NCI-H2107 (cell line): ENCODE measurements at places on chromosomes 4 and X.

DNA sequence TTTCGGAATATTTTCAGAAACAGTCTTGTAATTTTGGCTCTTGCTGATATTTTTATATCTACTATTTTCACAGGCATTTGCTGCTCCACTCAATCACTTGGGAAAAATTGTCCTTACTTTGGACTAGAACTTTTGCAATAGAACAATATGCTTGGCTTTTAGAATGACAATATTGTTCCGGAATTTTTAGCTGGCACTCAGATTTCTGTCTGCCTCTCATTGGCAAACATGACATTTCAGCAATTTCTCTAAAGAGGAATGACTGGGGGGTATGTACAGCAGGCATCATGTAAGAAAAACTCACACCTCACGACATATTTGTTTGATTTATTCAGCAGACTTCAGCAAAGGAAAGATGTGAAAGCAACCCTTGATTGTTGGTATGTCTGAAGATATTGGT lies 243.6 kb upstream of the GPRIN3 start:
- no peak for DNase-seq

DNA sequence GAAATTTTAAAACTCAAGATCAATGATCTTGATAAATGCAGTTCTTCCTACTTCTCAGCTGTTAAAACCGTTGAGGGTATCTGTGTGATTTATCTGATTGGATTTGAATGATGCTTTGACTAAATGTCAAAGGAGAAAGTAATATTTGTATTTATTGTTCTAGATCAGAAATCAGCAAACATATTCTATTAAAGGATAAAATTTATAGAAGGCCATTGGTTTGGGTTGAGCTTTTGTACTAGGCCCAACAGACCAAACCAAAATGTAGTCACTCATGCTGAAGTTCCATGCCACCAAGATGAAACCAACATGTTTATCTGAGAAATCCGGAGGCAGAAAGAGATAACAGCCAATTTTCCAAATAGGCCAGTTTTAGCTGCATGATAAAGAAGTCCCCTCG lies 64.5 kb upstream of the BMP2K start:
- no peak for DNase-seq

GRCh38 chrX:95318882-95319281 lies 1365.8 kb upstream of the DIAPH2 start:
- DNase-seq: no peak

GRCh38 chr4:87949961-87950360 lies 25.6 kb upstream of the SPP1 start:
- DNase-seq: no peak

DNA sequence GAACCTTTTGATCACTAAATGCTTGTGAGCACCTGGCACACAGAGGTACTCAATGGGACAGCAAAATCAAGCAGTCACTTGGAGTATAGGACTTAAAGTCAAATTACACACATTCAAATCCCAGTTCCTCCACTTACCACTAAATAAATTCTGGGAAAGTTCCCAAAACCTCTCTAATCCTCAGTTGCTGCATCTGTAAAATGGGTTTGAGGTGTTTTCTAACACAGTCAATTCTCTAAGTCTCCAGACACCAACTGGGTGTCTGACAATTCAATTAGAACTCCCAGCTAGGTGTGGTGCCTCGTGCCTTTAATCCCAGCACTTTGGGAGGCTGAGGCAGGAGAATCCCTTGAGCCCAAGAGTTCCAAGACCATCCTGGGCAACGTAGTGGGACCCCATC lies 19.0 kb downstream of the QDPR start:
- DNase-seq: no peak

GRCh38 chr4:174397366-174398155 lies 113.8 kb downstream of the CEP44 start:
- no peak for DNase-seq

GRCh38 chr4:188329521-188329920 lies 190.3 kb downstream of the TRIML1 start:
- no peak for DNase-seq

DNA sequence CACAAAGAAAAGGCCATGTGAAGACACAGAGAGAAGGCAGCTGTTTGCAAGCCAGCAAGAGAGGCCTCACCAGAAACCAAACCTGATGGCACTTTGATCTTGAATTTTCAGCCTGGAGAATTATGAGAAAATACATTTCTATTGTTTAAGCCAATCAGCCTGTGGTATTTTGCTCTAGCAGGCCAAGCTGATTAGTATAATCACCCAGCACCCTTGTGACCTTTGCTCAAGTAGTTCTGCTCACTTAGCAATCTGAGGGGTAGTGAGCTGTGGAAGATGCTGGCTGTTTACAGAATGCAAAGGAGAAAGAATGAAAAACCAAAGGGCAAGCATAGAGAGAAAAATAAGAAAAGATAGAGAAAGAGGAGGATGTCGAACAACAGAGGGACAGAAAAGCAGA lies 396.4 kb upstream of the BOD1L1 start:
- DNase-seq: no peak

DNA sequence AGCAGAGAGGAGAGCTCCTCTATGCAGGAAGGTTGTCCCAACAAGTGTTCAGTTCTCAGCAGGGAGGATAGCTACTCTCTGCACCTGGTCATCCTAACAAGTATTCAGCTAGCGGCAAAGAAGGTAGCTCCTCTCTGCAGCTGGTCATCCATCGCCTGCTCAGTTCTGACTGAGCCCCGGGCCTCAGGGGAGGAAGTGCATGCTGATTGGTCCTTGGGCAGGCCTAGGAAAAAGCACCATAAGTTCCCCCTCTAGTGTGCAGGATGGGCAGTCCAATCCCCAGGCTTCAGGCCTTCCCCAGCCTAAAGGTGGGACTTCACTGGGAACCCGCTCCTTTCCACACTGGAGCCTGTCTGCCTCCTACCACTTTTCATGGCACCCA lies 4.4 kb upstream of the FBXW7 start:
- DNase-seq: no peak

- no peak for DNase-seq
Measured at GRCh38 chr4:4749137-4749536, 110.3 kb upstream of the MSX1 start.

DNA sequence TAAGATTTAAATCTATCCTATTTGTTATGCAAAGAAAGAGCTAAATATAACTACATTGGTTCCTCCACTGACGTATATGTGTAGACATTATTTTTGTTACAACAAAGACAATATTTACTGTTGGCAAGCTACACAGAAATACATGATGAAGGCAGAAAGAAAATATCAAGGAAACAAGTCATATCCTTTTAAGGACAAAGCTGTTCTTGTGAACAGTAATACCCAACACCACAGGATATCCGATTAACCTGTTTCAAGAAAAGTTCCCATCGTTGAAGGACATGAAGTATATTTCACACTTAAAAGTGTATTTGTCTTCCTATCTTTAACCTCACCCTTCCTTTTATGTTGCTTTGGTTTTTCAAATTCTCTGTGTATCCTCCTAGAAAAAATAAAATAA lies 235.8 kb upstream of the AADAT start:
- DNase-seq: no peak
